ENCODE measurements at places on chromosomes 12 and 14.

- peak; percentile 84 for DNase-seq
These were observed 6.5 kb downstream of the HIP1R start for GRCh38 chr12:122841544-122842321.

DNA sequence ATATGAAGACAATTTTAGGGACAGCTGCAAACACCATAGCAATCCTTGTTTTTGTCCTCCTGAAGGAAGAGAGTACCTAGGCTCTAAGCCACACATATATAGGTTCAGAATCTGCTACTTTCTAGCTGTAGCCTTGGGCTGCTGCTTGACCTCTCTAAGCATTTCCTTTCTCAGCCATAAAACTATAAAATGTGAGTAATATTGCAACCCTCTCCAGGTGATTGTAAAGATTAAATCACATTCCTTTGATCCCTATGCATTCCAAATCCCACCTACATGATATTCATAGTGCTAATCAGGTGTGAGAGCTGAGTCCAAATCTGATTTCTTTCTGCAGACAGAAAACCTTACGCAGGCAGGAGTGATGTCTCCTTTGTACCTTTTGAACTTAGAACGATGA, 913.5 kb downstream of the VRK1 start:
- DNase-seq, result no peak

DNA sequence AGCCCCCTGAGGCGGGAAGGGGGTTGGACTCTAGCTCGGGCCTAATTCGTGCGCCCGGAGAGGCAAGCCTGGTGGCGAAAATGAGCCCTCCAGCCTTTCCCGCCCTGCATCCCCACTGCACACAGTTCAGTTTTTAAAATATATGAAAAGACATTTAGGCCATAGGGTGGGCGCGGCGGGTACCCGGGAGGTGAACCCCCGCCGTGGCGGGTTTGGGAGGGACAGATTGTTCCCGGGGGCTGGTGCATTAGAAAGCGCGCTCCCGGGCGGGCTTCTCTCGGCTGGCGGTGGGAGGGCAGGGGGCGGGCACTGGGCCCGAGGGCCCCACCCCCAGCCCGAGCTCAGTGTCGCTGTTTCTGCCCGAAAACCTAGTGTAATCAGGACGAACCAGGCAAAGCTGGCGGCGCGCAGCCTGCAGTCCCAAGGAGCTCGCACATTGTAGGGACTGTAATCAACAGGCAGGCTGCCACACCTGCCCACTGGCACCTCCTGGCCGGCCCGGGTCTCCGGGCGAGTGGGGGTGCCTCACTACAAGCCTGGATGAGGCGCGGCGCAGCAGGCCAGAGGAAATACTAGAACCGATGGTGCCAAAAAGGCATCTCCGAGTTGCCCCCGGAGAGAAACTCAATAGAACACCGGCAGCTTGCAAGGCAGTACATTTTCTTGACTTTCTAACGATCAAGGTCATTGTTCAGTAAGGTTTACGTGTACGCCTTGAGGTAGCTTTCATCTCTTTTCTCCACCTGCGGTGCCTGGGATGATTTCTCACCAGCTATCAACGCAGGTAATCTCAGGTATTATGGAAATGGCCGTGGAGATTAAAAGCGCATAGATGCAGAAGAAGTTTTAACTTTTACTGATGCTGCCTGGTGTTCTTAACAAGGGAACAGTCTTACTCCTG, 764 bp upstream of the SPTB start:
- no peak for DNase-seq

DNA sequence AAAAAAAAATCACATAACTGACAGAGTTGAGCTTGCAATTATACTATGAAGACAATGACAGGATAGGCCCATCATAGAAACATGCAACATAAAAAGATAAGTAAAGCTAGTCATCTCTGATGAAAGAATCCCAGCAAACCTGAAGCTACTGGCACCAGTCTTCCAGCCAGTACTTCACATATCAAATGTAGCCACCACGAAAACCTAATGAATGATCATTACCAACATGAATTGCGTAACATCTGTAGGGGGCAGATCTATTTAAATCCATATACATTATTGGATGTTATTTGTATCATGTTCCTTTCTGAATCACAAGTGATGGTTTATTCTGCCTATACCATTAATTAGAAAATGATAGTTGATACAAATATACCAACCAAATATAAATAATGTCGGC, 73.9 kb downstream of the BCAT1 start:
- DNase-seq, result no peak

DNA sequence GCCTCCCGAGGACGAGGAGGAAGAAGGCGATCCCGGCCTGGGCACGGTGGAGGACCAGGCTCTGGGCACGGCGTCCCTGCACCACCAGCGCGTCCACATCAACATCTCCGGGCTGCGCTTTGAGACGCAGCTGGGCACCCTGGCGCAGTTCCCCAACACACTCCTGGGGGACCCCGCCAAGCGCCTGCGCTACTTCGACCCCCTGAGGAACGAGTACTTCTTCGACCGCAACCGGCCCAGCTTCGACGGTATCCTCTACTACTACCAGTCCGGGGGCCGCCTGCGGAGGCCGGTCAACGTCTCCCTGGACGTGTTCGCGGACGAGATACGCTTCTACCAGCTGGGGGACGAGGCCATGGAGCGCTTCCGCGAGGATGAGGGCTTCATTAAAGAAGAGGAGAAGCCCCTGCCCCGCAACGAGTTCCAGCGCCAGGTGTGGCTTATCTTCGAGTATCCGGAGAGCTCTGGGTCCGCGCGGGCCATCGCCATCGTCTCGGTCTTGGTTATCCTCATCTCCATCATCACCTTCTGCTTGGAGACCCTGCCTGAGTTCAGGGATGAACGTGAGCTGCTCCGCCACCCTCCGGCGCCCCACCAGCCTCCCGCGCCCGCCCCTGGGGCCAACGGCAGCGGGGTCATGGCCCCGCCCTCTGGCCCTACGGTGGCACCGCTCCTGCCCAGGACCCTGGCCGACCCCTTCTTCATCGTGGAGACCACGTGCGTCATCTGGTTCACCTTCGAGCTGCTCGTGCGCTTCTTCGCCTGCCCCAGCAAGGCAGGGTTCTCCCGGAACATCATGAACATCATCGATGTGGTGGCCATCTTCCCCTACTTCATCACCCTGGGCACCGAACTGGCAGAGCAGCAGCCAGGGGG, 979 bp downstream of the KCNA5 start:
- no peak for DNase-seq

GRCh38 chr14:28879573-28879996, 113.0 kb downstream of the FOXG1 start:
- no peak for DNase-seq

DNA sequence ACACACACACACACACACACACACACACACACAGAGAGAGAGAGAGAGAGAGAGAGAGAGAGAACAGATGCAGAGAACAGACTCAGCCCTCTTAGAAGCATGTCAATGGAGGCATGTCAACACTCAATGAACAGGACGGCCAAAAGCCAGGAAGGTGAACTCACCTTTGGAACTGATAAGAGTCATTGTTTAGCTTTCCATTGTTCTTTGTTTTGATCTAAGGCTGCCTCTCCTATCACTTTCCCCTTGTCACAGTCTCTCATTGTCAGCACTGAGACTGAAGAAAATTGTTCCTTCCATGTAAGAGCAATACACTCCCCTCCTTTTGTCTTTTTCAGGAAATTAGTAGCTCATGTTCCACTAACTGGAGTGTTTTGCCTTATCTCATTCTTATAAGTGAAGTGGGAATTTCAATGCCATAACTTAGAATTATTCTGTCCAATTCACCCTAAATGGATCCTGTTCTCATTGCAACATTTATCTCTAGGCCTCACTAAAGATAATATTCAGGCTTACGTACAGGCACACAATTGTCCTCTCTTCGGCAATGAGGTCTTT, 218.0 kb downstream of the DUSP6 start:
- no peak for DNase-seq

- DNase-seq, result no peak
These were observed 10.2 kb downstream of the RIN3 start for GRCh38 chr14:92523752-92524151.

DNA sequence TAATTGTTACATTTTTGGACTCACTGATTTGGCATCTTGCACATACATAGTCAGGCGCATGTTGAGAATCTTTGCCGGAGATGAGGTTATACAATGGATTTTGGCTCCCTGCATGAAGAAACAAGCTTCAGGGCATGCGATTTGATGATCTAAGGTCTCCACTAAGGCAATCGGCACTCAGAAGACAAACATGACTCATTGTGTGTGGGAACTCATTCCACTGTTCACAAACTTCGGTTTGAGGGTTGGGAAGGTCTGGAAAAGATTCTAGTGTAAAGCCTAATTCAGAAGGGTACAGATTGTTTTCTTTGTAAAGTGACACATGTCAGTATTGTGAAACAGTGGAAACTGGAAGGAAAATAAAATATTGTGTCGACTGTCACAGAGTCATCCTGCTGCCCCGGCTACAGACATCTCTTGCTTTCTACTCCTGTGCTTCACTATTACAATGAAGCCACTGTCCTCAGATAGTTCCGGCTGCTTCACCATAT, 192.6 kb upstream of the HMGA2 start:
- no peak for DNase-seq

Data from hypothalamus (tissue), 51 donors.